ENCODE measurements at places on chromosomes 5 and 9. TPM values are rescaled to one million over a fixed set of nuclear protein-coding genes. Genes with fewer than 3 reads are reported as not detected.

LECT2 gene
- total RNA-seq = not detected

GRCh38 chr9:136361754-136362449 lies 1.6 kb downstream of the DNLZ start:
- no peak for DNase-seq

DNA sequence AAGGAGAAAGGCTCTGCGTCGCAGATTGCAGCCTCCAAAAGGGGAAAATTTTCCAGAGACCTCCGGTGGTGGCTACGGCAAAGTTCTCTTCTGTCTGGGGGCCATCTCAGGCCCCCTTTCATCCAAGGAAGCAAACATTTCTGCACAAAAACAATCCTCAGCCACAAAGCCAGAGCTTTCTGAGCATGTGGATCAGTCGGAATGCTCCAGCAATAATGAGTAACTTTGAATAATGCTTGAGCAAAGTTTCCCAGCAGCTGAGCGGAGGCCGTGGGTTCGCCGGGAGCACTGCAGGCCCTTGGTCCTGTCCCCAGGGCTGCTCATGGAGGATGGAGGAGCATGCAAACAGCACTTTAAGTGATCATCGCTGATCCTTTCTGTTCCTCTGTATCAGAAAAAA lies 60.2 kb upstream of the UNC5A start:
- DNase-seq = peak; percentile 5

DNA sequence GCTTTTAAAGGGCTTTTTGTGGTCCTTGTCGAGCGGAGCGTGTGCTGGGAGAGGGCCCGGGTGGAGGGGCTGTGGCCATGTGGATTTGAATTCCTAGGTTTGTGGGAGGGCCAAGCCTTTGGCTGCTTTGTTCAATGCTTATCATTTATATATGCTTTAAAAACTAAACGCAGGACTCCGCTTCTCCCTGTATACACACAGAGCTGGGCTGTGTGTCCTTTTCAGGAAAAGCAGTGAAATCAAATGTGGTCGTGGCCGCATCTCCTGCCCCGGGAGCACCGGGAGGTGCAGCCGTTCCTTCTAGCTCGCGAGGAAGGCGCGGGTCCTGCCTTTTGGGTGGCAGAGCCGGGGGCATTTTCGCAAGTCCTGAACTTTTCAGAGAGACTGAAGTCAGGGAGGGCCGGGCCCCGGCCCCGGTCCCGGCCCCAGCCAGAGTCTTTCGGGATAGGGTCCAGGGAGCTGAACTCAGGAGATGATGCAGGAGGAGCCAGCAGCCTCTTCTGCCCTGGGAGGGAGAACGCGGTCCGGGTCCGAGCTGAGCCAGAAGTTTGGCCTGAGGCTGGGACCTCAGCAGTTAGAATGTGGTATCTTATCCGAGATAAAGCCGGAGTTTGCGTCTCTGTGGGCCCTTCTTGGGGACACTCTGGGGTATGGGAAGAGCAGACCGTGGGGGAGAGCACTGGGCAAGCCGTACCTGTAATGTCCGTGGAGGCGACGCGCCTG lies 158.8 kb downstream of the C9orf152 start:
- DNase-seq = no peak

GRCh38 chr5:52282647-52283046 lies 505.1 kb upstream of the ITGA1 start:
- DNase-seq = no peak

IL5 gene
- not detected for total RNA-seq

SLC34A1 gene
- total RNA-seq = not detected

SYK gene
- total RNA-seq = 37.8 TPM

IFNA21 gene
- not detected for total RNA-seq

DNA sequence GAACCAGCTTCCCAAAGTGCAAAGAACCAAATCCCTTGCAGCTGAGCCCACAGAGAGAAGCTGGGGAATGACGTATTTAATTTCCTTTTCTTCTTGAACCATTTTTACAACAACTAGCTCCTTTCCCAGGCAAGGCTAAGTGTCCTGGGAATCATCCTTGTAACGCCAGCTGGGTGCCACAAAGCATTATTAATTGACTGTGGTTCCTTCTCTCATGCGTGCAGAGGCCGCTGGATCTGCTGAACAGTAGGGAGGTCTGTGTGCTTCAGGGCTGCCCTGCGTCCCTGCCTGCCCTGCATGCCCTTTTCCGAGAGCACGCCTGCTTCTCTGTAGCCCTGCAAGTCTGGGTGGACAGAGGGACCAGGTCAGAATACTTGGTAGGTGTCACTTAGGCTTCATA lies 124.1 kb upstream of the OTULINL start:
- DNase-seq = no peak

- DNase-seq = no peak
Measured at GRCh38 chr5:149298842-149299404, 27.3 kb downstream of the AFAP1L1 start.

DNA sequence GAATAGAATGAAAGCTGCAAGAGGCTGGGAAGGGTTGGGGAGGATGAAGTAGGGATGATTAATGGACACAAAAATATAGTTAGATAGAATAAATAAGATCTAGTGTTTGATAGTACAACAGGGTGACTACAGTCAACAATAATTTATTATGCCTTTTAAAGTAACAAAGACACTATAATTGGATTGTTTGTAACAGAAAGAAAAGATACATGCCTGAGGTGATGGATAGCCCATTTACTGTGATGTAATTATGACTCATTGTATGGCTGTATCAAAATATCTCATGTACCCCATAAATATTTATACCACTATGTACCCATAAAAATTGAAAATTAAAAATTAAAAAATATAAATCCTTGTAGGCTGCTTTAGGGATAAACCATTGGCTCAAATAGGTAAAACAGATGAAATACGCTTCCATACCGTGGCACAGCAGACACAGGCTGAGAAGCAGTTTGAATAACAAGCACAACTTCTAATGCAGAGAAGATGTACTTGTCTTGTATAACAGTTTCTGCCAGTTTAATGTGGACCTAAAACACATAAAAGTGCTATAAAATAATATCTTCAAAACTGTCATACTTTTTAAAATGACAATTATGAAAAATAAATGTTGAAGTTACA lies 34.9 kb downstream of the APBA1 start:
- DNase-seq = no peak

TXN gene
- 96.7 TPM for total RNA-seq

GPR150 gene
- total RNA-seq = 1.4 TPM

- DNase-seq = no peak
Measured at GRCh38 chr5:112703866-112704820, 33.5 kb upstream of the APC start.

GRCh38 chr5:152689250-152689711 lies 284.2 kb upstream of the NMUR2 start:
- DNase-seq = no peak

PPP3R2 gene
- total RNA-seq = not detected

KIF2A gene
- 57.4 TPM for total RNA-seq

GRCh38 chr9:34197756-34198711 lies 19.2 kb downstream of the UBAP1 start:
- no peak for DNase-seq

DNA sequence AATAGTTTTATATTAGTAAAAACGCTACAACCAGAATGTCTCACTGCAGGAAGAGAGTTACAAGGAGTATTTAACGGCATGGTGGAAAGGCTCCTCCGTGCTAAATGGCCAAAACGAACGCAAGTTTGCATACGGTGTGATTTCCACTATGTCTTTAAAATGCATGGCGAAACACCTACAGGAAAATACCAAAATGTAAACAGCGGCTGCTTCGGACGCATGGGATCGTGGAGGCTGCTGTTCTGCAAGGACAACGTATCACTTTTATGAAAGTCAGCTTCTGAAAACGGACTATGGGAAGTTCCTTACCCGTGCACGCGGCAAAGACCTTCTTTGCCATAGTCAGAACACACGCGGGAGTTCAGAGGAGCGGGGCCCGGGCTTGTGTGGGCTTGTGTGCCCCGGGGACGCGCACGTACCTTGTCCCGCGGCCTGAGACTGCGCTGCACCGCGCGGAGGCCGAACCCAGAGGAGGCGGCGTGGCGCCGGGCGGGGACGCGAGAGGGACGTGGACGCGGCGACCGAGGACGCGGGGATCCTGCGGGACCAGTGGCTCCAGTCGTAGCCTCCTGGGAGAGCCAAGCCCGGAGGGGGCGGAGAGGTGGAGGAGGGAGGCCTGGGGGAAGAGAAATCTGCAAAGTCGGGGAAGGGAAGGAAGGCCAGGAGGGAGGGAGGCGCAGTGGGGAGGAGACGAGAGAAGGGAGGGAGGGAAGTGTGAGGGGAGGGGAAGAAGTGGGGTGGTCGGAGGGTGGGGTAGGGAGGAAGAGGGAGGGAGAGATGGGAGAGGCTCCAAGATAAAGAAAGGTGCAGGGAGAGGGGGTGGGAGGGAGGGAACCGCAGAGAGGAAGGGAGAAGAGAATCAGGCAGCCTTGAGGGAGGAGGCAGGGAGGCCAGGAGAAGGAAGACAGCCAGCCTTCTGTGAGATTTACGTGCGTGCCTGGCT lies at the start of gene CMBL:
Gene CMBL (minus strand): TSS at position 697 of the 943 bp plus-strand sequence. CDS start 17,140 bp downstream, outside the sequence.
- no peak for DNase-seq

FOXD4 gene
- 0.33 TPM for total RNA-seq

DNA sequence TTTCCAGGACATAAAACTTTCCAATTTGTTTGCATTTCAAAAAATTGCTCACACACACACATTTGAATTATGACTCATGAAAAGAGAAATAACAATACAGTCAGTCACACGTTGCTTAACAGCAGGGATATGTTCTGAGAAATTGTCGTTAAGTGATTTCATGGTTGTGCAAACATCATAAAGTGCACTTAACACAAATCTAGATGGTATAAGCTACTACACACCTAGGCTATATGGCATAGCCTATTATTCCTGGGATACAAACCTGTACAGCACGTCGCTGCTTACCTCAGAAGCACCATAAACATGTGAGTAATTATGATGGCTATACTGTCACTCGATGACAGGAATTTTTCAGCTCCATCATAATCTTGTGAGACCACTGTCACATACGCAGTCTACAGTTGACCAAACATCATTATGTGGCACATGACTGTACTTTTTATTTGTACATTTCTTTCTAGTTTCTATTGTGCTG lies 378.2 kb downstream of the ACTL7B start:
- DNase-seq = no peak

DNA sequence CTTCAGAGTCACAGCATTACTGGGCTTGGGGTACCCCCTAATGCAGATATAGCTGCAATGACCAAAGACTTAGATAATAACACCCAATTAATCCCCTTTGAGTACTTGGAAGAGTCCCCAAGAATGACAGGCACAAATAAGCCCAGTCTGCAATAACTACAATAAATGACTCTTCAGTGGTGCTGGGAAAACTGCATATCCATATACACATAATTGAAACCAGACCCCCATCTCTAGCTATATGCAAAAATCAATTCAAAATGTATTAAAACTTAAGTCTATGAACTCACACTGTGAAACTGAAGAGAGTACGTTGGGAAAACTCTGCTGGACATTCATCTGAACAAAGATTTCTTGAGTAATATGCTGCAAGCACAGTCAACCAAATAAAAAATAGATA lies 422.5 kb downstream of the CDH18 start:
- no peak for DNase-seq

DNA sequence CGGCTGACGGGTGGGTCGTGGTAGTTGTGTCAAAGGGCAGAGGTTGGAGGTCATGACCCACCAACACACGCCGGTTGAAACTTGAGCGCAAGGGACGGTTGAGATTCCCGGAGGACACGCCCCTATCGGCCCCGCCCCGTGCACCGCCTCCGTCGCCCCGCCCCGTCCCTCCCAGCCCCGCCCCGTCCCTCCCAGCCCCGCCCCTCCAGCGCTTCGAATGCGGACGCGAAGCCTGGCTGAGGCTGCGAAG lies 226 bp upstream of the RANBP17 start:
- DNase-seq = no peak

DOCK2 gene
- 13.4 TPM for total RNA-seq

- no peak for DNase-seq
Measured at GRCh38 chr5:169989365-169989764, 9.1 kb upstream of the INSYN2B start.

- DNase-seq = no peak
Measured at GRCh38 chr5:116543501-116543900, 31.1 kb downstream of the SEMA6A start.

TAF1L gene
- total RNA-seq = not detected

ERP44 gene
- total RNA-seq = 17.7 TPM

- no peak for DNase-seq
Measured at GRCh38 chr9:71269859-71270258, 148.4 kb upstream of the TRPM3 start.

- no peak for DNase-seq
Measured at GRCh38 chr5:59845730-59846129, 47.8 kb downstream of the PDE4D start.

ZNF366 gene
- total RNA-seq = 5.2 TPM

DNA sequence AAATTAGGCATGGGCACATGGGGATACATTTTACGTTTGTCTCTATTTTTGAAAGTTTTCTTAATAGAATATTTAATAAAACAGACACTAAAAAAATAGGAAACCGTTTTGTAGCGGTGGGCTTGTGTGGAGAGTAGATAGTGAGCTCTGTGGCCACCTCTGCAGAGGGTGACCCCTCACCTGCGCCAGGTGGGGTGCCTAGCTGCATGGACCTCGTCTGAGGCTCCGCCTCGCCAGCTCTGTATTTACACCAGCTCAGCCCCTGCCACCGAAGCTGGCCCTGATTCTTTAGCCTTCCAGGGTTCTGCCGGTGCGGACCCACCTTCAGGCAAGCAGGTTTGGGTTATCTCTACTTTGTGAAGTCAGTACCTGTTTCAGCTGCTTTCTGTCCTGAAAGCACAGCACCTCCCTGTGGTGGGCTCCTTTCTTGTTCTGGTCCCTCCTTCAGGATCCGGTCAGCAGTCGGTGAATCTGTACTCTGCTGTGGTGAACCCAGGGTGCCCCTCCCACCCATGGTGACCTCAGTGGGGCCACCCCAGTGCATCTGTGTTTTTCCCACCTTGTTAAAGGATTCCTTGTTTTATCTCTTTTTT lies 105.2 kb upstream of the CACNA1B start:
- DNase-seq = no peak

BTNL8 gene
- 0.15 TPM for total RNA-seq

SPINK6 gene
- not detected for total RNA-seq

- DNase-seq = no peak
Measured at GRCh38 chr5:55039843-55040242, 15.8 kb downstream of the GZMK start.

DNA sequence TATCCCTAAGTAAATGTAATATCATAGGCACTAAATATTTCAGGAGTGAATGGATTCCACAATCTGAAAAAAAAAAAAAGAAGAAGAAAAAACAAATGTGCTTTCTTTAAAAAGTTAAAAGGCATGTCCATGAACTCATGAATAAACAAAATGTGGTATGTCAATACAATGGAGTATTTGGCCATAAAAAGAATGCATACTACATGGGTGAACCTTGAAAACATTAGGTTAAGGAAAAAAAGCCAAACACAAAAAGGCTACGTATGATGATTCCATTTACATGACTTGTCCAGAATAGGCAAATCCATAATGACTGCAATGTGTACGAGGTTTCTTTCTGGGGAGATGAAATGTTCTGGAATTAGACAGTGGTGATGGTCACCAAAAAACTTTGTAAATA lies 45.3 kb downstream of the FNIP1 start:
- no peak for DNase-seq

CTSL gene
- 134 TPM for total RNA-seq

PANK3 gene
- total RNA-seq = 56.1 TPM

CDKN2A gene
- total RNA-seq = 0.80 TPM

All from breast epithelium (tissue), 4 donors.